ENCODE measurements at places on chromosomes 5 and 9. TPM values are rescaled to one million over a fixed set of nuclear protein-coding genes. Genes with fewer than 3 reads are reported as not detected.

PCDHA13 gene
- total RNA-seq = not detected

SLC25A25 gene
- total RNA-seq = 13.2 TPM

PAEP gene
- total RNA-seq = not detected

GPR151 gene
- total RNA-seq = not detected

SLC45A2 gene
- total RNA-seq = not detected

HARS2 gene
- total RNA-seq = 34.8 TPM

KIAA0825 gene
- total RNA-seq = 2.8 TPM

SCAI gene
- total RNA-seq = 12.2 TPM

BNC2 gene
- total RNA-seq = 39.6 TPM

CCNB1 gene
- total RNA-seq = 281 TPM

WDR70 gene
- total RNA-seq = 38.1 TPM

RGS14 gene
- 10.3 TPM for total RNA-seq

FAM163B gene
- not detected for total RNA-seq

RASGRF2 gene
- total RNA-seq = 28.9 TPM

ACOT12 gene
- total RNA-seq = not detected

RELL2 gene
- 3.1 TPM for total RNA-seq
